Erythroblast (primary cell): ENCODE measurements at places on chromosomes 5 and 9.

- no peak for DNase-seq
Measured at GRCh38 chr5:53601570-53601969, 41.1 kb downstream of the NDUFS4 start.

DNA sequence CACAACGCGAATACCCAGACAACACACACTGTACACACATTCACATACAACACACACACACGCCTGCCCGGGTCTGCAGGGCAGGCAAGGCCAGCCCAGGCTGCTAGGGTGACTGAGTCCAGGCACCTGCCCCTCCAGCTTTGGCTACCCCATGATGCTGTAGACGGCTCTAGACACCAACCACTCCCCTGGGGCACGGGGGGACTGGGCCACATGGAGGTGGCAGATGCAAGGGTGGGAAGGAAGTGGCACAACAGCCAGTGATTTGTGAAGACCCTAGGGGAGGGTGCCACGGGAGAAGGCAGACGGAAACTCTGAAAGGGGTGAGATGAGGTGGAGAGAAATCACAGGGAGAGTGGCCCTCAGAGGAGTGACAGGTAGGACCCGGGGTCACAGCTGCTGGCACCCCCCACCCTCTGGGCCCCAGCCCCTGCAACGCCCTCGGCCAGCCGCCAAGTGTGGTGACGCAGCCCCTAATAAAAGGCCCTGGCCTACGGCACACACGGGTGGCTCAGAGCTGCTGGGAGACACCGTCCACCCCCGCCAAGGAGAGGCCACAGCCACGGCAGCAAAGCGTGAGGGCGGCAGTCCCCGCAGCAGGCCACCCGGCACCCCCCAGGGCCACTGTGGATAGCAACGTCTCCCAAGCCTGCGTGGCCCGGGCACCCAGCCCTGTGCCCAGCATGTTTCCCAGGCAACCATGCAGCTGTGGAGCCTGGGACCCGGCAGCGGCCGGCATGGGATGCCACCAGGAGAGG lies 6.6 kb upstream of the CCDC187 start:
- no peak for DNase-seq

GRCh38 chr9:113992276-113992951 lies 85.7 kb downstream of the AMBP start:
- no peak for DNase-seq

- DNase-seq = no peak
Measured at GRCh38 chr5:118008779-118009178, 979.6 kb downstream of the DTWD2 start.

DNA sequence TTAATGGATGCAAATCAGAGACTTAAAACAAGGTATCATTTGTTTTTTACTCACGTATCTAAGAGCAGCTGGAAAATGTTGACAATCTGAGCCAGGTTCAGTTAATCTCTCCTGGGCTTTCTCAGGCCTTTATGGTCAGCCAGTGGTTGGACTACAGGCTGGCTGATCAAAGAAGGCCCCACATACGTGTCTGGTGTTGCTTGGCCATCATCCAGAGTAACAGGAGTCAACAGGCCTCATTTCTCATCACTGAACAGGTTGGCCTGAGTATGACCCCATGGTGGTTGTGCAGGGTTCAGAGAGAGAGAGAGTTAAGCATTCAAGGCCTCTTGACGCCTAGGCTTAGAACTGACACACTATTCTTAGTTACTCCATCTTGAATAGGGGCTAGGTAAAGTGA lies 97.0 kb upstream of the VLDLR start:
- DNase-seq = no peak

GRCh38 chr9:35520364-35520710 lies 30.4 kb downstream of the RUSC2 start:
- no peak for DNase-seq

DNA sequence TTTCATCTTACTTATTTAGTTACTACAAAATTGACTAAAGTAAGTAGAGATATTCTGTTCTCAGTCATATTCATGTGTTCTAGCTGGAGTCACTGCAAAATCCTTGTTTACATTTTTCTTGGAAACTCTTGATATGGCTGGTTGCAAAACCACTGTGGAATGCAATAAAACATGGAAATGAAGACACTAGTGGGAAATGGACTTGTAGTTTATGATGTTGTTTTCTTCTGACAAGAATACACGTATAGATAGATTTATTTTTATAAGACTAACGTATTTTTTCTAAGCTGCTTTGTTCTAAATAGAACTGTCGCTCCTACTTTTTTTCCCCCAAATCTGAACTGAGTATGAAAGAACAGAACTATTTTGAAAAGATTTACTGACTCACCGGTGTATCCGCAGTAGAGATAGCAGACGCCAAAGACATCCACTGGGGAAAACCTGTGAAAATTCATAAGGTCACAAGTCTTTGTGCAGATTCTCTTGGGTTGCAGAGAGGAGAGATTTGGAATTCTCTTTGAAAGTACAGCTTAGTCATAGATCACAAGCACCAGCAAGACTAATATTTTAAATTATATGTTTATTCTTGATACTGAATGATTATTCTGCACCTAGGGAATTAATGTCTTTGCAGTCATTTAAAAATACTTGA lies 119.6 kb upstream of the TAF11L2 start:
- no peak for DNase-seq

DNA sequence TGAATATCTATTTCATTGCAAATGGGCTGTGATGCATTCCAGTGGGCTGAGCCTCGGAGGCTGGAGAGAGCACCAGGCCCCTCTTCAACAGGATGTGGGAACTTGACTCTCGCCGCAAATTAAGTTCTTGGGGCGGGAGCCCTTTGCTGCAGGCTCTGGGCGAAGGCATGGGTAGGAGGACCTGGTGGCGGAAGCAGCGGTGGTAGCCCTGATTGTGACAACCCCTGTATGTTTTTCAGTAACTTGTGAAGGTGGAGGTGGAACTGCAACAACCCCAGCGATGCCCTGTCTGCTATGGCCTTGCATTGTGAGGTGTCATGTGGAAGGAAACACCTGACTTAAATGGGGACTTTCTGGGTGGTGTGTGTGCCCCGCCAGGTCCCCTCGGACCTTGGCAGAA lies 9.4 kb downstream of the FYB1 start:
- DNase-seq = no peak

- DNase-seq = no peak
Measured at GRCh38 chr9:98563212-98563907, 145.4 kb downstream of the GABBR2 start.

GRCh38 chr5:126355940-126356339 lies 67.3 kb upstream of the GRAMD2B start:
- no peak for DNase-seq

DNA sequence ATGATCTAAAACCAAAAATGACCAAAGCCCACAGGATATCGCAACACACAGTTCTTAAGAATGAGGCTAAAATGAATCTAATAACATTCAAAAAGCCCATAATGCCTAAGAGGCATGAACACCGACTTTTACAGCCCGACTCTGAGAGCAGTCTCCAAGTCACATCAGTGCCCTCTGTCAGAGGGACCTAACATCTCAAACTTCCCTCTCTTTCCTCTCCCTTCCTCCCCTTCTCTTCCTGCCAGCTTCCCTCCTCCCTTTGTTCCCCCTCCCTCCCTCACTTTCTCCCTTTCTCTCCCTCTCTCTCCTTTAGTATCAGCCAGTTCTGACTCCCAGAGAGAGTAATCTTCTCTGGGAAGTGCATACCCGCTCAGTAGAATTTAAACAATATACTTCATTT lies 154.4 kb downstream of the GLIS3 start:
- no peak for DNase-seq

- no peak for DNase-seq
Measured at GRCh38 chr5:159536646-159537045, 206.4 kb upstream of the IL12B start.

GRCh38 chr9:123591283-123591682 lies 235.3 kb downstream of the CRB2 start:
- DNase-seq = no peak

DNA sequence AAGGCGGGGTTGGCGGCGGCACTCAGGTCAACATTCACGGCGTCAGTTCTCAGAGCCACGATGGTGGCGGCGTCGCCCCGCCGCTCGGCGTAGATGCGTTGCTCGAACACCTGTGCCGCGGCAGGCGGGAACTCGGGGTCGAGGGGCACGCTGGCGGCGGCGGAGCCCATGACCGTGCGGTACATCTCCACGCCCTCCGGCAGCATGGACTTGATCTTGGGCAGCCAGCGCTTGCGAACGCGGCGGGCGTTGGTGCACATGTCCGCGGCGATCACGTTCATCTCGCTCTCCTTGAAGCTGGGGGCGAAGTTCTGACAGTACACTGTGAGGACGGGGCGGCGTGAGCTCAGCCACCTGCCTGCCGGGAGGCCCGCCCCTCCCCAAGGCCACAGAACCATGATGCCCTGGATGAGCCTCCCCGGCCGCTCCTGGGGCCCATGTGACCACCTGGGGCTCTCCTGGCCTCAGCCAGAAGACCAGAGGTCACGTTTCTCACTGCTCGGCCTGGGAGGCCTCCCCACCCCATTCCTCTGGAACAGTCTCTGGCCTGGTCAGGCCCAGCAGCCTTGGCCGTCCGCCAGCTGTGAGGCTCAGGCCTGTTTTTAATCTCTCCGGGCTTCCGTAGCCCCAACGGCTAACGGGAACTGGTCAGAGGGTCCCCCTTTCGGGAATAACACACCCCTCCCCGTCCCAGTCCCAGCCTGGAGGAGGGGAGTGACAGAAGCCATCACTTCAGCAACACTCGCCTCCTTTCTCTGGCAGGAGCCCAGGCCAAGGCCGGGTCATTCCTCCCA lies 50.7 kb upstream of the UBAC1 start:
- DNase-seq = no peak

GRCh38 chr5:1414311-1415058 lies 30.8 kb downstream of the SLC6A3 start:
- DNase-seq = no peak

GRCh38 chr9:40884072-40884901 lies 244.2 kb downstream of the FOXD4L6 start:
- DNase-seq = no peak

DNA sequence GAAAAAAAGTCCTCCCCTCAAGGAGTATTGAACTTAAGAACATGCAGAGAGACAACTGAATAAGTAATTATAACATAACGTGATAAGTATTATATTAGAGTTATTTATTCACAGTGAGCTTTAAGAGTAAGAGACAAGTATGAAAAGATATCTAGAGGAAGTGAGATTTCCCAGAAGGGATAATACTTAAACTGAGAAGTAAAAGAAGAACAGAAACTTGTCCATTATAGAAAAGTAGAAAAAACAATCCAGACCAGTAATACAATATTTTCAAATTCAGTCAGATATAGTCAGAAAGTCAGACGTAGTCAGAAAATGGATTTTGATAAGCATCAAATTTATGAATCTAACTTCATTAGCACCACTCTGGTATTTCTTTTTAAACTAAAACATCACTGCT lies 613.0 kb upstream of the CCNG1 start:
- no peak for DNase-seq

DNA sequence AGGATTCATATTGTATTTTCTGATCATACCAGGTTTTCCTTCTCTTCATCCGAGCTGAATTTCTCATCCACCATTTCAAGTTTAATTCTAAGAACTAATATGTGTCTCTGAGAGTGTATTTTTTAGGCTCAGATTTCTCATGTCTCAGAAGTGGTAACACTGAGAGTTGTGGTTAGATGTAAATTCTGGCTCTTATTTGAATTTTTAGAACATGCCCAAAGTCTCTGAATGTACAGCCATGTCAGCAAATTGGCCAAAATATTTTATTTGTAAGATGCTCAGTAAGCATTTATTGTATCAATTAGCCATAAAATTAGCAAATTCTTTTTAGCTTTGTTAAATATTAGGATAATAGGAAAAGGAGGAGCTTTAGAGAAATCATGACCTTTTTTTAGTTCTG lies 16.6 kb downstream of the SV2C start:
- no peak for DNase-seq

DNA sequence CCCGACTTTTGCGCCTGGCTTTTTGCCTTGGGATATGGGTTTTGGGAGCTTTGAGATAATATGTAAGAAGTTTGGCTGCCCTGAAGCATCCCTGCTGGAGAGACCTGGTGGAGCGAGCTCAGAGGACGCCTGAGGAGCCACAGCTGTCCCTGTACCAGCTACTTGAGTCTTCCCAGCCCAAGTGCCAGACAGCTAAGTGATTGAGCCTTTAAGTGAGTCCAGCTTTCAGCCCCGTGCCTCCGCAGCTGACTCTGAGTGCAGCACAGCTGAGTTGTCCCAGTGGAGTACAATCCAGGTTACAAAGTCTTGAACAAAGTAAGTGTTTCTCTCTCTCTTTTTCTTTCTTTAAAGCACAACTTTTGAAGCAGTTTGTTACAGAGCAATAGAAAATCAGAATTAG lies 203.8 kb upstream of the DAP start:
- DNase-seq = no peak

DNA sequence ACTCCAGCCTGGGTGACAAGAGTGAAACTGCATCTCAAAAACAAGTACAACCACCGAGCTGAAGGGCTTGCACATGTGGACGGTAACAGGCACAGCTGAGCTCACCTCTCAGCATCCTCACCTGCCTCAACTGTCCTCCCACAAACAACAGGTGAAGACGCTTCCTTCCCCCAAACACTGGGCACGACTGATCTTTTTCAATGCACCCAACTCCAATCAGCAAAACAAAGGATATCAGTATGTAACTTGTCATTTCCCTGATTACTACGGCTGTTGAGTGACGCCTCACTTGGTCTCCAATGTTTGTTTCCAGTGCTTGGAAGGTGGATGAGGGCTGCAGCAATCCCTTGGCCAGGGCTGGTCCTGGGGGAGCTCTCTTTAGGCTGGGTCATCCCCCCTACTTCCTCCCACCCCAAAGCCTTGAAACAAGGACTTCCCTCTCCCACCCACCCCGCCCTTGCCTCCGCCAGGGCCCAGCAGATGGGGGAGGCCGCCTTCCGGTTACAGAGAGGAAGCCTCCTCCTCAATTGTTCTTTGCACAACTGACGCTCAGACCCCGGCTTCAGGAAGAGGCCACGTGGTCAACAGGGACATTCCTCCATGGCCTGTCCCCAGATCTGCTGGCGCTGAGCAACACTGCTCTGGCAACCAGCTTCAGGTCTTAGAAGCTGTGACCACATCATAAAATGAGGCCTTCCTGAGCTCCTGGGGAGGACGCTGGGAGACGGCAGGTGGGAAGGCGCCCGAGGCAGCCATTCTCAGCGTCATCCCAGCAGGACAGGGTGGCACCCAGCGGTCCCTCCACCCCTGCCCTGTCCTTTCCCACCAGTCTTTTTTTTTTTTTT lies 5.9 kb downstream of the FAM78A start:
- DNase-seq = peak; percentile 60

- no peak for DNase-seq
Measured at GRCh38 chr9:93261281-93261680, 77.3 kb downstream of the WNK2 start.

- no peak for DNase-seq
Measured at GRCh38 chr5:163993126-163993525, 487.7 kb downstream of the MAT2B start.

- DNase-seq = peak; percentile 15
Measured at GRCh38 chr9:96618209-96619123, 1.2 kb downstream of the CDC14B start.

DNA sequence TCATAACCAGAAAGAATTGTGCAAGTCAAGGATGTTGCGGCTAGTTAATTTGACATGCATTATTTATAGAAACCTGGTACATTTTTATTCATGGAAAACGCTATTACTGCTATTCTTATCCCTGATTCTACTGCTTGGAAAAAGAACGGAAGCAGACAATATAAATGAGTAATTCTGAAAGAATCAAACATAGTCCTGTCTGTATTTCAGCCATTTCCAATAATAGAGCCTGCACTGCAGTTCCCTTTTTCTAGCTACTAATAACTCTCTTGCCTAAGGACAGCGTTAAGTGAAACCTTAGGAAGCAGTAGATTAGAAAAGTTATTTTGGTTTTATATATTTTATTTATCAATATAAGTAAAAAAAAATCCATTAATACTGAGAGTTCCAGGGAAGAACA lies 414.9 kb downstream of the CYLC2 start:
- no peak for DNase-seq

GRCh38 chr9:113966394-113966793 lies 90.3 kb downstream of the ZNF618 start:
- DNase-seq = no peak
